ENCODE measurements at places on chromosomes 4 and X. TPM values are rescaled to one million over a fixed set of nuclear protein-coding genes. Genes with fewer than 3 reads are reported as not detected.

Gene UNC5C
- polyA plus RNA-seq: not detected

Gene ARX
- polyA plus RNA-seq: not detected

Gene MCF2
- not detected for polyA plus RNA-seq

Gene DUSP21
- not detected for polyA plus RNA-seq

Gene CTAG1B
- polyA plus RNA-seq: not detected

Gene DMP1
- not detected for polyA plus RNA-seq

Gene RNF150
- not detected for polyA plus RNA-seq

Gene DKK2
- polyA plus RNA-seq: not detected

DNA sequence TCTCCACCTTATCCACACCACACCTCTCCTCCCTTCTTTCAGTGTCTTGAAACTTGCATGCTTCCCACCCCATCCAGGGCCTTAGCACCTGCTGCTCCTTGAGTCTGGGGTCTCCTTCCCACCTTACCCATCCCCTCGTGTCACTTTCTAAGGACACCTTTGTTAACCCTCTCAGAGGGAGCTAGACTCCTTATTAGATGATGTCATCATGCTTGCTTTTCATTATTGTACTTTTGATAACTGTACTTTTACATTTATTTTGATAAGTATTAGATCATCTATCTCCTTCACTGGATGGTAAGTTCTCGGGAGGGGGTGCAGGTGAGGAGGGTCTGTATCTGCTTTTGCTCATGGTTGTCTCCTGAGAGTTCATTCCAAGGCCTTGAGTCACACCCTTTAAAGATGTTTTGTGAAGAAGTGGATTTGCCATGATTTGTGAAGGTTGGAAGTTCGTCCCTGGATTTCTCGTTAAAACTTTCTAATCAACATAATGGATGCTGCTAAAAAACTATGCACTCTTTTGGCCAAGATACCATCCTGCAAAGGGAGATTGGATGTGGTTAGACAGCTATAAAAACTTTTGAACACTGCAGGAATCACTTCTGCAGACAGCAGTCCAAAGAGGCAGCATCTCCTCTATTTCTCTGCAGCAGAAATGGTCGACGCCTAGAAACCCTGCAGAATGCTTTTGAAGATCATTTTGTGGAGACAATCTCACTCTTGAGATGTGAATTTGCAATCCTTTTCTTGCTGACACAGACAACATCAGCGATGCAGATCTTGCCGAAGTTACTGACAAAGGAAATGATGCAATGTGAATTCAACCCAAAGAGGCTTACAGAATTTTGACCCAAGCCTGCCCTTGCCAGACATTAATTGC lies 69.6 kb downstream of the ENPP6 start:
- DNase-seq: no peak

GRCh38 chr4:57854748-57855147 lies 744.6 kb upstream of the IGFBP7 start:
- DNase-seq: no peak

GRCh38 chr4:22237155-22237751 lies 278.6 kb downstream of the ADGRA3 start:
- DNase-seq: no peak

DNA sequence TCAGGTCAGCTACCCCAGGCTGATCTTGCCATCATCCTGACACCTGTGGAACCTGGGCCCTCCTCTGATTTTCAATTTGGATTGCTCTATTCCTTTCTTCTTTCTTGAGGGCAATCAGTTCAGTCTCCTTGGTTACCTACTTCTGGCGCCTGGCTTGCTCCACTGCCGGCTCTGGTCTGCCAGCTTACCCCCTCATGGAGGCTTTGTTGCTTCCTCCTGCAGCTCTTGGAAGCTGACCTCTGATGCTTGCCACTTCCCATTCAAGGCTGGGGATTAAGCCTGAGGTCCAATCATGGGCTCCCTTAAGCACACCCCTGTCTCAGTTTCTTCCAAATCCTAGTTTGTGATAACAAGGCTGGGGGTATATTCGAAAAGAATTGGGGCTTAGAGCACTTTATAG lies 5.4 kb downstream of the TMEM154 start:
- no peak for DNase-seq

DNA sequence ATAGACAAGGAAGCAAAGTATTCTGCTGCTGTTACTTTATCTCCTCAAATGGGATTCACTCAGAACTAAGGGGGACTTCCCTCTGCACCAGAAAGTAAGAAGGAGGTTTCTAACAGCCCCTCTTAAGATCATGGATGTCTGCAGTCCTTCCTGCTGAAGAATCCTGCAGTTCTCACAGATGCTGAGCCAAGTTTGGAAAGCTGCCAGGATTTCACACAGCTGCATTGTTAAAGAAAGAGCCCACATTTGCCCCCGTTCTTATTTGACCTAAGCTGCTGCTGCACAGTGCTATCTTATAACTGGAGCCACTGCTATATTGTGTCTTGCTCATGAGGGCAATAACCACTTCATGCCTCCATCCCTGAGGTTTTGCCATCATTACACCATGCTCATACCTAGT lies 81.1 kb downstream of the FAAH2 start:
- no peak for DNase-seq

DNA sequence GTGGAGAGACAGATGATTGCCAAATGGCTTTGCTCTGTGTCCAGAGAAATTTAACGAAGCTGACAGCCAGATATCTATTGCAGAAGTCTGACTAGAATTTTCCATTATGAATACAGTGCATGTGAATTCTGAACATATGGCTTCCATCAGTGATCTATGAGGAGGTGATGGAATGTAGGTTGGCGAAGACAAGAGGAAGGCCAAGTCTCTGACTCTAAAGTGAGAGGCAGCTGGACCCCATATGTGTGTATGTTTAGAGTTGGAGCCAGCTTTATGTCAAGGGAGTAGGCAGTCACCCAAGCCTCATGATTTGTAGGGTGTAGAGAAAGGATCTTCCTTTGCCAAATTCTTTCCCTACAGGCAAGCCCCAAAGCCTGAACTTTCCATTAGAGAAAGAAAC lies 76.2 kb upstream of the TEX13D start:
- DNase-seq: no peak

DNA sequence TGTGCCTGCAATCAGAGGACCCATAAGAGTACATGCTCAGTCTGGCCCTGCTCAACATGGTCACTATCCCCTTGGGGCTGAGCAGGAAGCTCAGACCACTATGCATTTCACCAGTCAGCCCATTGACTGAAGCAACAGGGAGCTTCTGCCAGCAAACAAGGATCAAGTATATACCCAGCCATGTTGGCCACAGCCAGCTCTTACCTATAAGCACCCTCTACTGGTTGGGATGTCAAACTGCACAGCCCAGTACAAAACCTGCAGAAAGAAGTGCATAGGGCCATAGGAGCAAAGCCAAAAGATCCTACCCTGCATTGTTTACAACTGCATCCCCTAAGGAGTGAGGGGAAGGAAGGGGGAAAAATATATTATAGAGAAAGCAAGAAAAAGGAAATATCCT lies 214.4 kb upstream of the CPEB2 start:
- DNase-seq: no peak

- DNase-seq: no peak
These were observed 90.1 kb downstream of the SH3BGRL start for GRCh38 chrX:81291996-81292395.

- no peak for DNase-seq
These were observed 53.5 kb downstream of the FABP2 start for GRCh38 chr4:119268466-119268865.

- no peak for DNase-seq
These were observed 136.4 kb downstream of the AMELX start for GRCh38 chrX:11429538-11430085.

DNA sequence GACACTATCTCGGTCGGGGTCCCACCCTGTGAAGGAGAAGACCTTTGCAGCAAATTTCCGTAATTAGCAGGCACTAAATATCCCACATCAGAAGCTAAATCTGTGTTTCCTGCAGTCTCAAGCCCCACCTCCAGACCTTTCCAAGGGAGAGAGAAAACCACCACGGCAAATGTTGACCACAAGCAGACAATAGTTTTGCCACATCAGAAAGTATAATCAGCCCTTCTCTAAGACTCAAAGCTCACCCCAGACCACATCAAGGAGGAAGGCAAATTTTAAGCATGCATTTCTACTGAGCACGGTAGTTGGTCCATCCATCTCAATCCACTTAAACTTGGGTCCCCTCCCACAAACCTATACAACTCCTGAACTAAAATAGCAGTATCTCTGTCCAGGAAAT lies 398.5 kb downstream of the GPM6A start:
- no peak for DNase-seq

DNA sequence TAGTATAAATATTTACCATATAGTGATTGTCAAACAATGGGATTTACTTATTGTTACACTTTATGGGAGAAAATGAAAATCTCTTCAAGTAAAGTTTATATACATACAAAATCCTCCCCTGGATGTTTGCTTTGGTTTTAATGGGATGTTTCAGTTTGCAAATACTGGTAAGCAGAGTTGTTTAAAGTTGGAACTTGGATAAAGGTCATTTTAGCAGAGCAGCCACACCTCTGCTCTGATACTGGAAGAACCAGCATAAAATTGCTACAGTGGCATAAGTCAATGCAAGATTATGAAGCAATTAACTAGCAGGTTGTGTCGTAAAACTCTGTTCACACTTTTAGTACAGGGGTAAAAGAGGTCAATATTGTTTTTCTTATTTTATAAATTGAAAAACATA lies 101.2 kb downstream of the TRAPPC11 start:
- DNase-seq: no peak

DNA sequence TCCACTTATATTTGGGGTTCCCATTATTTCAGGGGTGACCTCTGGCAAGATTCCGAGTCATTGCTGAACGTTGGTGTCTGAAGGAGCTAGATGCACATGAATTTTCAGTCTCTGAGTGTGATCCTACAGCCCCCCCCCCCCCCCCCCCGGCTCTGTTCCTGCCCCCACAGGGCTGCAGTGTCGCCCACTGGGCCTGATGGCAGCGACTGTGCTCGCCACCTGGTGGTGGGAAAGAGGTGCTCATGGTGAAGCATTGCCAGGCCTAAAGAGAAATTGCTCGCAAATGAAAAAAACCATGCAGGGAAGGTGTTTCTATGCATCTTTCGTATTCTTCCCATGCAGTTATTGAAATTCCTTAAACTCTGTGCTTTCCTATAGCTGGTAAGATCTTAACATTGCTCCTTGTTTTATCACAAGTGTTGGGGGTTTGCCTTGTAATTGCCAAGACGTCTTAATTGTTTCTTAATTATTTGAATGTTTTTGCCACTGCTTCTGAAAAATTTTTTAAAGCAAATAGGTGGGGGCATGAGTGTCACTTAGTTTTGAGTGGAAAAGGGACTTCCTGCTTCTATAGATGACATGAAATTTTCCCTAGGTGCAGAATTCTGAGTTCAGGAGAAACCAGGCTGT lies 63.2 kb downstream of the CLDN22 start:
- no peak for DNase-seq

GRCh38 chr4:79421483-79421882 lies 13.5 kb upstream of the GK2 start:
- no peak for DNase-seq

- no peak for DNase-seq
These were observed 37.1 kb downstream of the NELFA start for GRCh38 chr4:1971456-1972200.

GRCh38 chrX:81791086-81791485 lies 589.2 kb downstream of the SH3BGRL start:
- no peak for DNase-seq

- DNase-seq: no peak
These were observed 70.1 kb upstream of the HCCS start for GRCh38 chrX:11040996-11041395.

GRCh38 chrX:119502727-119503483 lies 34.7 kb downstream of the SLC25A5 start:
- DNase-seq: peak; percentile 1

- DNase-seq: no peak
These were observed 480.7 kb downstream of the INPP4B start for GRCh38 chr4:142365391-142365790.

DNA sequence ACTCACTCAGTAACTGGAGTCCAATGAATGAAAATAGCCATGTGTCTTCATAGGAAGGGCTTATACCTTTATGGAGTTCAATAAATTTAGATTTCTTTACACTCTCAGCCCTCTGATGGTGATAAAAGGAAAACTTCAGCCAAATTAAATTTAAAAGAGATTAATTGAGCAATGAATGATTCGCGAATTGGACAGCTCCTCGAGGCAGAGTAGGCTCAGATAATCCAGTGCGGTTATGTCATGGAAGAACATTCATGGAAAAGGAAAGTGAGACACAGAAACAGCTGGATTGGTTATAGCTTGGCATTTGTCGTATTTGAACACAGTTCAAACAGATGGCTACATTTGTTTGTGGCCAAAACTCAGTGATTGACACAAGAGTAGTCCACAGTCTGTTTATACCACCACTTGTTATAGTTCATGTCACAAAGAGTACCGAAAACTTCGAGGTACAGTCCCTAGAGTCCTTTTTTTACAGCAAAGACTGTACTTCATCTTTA lies 54.6 kb upstream of the TACR3 start:
- DNase-seq: no peak

- no peak for DNase-seq
These were observed 86.8 kb downstream of the DCLK2 start for GRCh38 chr4:150164956-150165629.

- no peak for DNase-seq
These were observed 290.8 kb upstream of the GIMD1 start for GRCh38 chr4:106659371-106659770.
